ENCODE measurements at places on chromosomes 1 and 21. TPM values are rescaled to one million over a fixed set of nuclear protein-coding genes. Genes with fewer than 3 reads are reported as not detected.

GRCh38 chr21:45975020-45975666 is 6.4 kb upstream of the COL6A1 start:
- DNase-seq, result no peak

DNA sequence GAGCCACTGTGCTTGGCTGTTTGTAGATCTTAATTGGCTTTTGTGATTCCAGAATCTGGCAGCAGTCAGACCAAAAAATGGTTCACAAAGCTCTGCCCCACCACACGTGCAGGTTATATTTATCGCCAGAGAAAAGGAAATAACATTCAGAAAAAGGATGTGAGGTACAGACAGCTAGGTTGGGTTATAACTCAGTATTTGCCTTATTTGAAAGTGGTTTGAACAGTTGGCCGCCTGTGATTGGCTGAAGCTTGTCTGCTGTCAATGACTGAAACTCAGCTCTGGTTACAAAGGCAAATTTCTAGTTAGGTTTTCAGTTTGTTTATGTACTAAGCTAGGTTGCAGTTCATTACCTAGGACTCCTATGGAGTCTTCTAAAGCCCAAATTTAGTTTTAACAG is 9.6 kb downstream of the SH3BGR start:
- DNase-seq, result no peak

DNA sequence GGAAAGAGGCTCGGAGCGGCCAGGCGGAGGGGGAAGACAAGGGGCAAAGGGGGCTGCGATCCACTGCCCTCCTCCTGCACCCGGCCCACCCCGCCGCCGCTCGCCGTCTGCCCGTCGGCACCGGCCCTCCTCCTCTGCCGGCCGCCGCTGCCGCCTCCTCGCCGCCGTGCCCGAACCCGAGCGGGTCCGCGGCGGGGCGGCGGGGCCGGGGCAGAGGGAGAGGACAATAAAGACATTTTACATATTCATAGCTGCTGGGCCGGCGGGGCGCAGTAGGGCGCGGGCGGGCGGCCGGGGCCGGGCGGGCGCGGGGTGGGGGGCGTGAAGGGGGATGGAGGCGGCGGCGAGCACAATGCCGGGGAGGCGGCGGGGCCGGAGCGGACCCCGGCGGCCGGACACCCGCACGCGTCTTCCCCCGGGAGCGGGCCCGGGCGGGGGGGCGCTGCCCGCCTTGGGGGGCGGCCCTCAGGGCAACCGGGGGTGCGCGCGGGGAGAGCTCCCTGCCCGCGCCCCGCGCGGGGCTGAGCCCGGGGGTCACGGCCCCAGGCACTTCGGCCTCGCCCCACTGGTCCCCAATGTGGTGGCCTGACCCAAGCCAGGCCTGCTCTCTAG is 546 bp downstream of the POU2F1 start:
- no peak for DNase-seq

GRCh38 chr1:238406098-238406860 is 515.6 kb upstream of the ZP4 start:
- no peak for DNase-seq

DNA sequence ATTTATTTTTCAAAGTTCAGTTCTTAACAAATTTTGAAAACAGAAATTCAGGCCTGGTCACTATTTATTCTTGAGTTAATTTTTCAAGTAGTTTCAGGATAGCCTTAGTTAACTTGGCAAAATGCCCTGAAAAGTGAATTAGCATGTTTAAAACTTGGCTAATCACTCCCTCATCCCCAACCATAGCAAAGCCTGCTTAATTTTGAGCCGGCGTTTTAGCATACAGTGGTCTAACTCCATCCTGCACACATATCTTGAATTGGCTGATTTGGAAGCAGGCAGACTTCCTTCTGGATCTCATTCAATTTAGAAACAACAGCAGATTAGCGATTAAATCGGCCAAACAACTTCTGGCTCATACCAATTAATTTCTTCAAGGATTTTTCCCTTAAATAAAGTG is 439.2 kb downstream of the PTBP2 start:
- no peak for DNase-seq

- DNase-seq, result no peak
Measured at GRCh38 chr1:102732927-102733326, 375.4 kb downstream of the COL11A1 start.

GRCh38 chr1:244862354-244862698 is 2.0 kb downstream of the HNRNPU start:
- no peak for DNase-seq

DNA sequence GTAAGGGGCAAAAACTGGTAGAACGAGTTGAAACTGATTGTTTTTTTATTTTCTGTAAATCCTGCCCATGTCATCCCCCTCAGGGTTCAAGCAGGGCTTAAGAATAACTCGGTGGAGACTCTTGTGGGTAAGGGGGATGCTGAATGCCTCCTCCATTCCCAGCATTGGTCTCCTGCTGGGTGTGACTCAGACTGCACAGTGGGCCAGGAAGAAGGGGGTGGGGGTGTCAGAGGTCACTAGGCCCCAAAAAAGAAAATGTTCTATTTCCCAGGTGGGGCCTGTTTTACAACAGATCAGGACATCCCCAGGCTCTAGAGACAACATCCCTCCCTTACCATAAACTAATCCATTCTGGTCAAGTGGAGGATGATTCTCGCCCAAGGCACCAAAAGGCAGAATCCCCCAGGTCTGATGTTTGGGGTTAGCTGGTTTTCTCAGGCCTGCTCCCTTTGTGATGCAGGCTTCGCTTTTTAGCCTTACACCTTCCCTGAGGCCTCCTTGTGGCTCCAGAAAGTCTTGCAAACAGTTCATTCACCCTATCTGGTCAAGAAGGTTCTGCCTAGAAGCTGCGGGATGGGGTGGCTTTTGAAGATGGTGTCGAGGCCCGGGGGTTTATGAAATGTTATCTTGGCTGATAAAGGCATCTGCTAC is 10.7 kb upstream of the GRHL3 start:
- no peak for DNase-seq

DNA sequence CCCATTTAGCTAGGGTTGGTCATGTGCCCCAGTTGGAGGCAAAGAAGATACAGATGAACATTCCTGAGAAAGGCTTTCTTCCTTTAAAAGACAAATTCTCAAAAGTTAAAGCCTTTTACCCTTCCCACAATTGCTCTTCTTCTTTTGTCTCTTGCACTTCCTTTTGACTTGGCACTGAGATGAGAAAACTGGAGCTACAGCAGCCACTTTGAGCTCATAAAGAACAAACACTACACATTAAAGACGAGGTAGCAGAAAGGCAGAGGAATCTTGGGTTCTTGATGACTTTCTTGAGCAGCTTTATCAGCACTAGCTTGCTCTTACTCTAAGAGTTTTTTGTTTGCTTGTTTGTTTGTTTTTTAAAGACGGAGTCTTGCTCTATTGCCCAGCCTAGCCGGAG is 92.2 kb downstream of the DAB1 start:
- no peak for DNase-seq

GRCh38 chr1:8166406-8166805 is 140.3 kb upstream of the ERRFI1 start:
- peak; percentile 93 for DNase-seq

GRCh38 chr21:36804874-36805611 is 106.1 kb downstream of the SIM2 start:
- peak; percentile 30 for DNase-seq

- no peak for DNase-seq
Measured at GRCh38 chr1:201459775-201460174, 9.2 kb downstream of the PHLDA3 start.

GRCh38 chr1:216325946-216326345 is 97.3 kb downstream of the USH2A start:
- no peak for DNase-seq

GRCh38 chr1:203519053-203519840 is 25.3 kb downstream of the OPTC start:
- no peak for DNase-seq

GRCh38 chr1:103177108-103177775 is 68.9 kb upstream of the COL11A1 start:
- no peak for DNase-seq

DNA sequence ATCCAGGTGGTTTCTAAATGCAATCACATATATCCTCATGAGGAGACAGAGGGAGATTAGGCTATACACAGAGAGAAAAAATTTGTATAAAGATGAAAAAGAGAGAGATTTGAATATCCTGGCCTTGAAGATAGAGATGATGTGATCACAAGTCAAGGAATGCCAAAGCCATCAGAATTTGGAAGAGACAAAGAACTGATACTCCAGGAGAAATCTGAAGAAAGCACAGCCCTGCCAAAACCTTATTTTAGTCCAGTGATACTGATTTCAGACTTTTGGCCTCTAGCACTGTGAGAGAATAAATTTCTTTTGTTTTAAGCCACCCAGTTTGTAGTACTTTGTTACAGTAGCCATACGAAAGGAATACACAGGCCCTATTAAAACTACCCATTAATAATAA is 33.4 kb downstream of the DOCK7 start:
- no peak for DNase-seq

DNA sequence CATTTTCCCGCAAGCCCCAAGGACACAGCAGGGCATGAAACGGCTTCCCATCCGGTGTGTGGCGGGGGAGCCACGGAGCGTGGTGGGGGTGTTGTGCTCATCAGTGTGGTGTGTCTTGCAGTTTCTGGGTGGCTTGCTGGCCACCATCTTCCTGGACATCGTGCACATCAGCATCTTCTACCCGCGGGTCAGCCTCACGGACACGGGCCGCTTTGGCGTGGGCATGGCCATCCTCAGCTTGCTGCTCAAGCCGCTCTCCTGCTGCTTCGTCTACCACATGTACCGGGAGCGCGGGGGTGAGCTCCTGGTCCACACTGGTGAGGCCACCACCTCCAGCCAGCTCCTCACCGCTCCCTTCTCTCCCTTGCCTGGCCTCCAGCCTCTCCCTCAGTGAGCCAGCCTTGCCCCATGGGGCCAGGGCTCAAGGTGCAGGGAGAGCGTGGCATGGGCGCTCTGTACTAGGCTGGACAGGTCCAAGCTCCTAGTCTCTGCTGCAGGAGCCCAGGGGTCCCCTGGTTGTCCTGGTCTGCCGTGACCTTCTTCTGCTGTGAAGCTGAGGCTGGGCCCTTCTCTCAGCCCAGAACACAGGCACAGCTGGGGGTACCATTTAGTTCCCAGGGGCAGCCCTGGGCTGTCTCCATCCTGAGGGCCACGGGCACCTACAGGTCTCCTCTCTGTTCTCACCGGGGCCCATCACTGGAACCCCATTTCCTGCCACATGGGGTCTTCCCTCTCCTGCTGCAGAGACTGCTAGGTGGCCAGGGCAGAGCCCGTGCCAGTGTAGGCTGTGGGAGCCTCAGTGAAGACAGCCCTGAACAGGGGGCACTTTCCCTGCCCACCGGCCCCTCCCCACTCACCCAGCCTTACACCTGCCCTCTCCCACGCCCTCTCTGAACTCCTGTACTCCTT is 12.6 kb downstream of the AGTRAP start:
- DNase-seq, result no peak

DNA sequence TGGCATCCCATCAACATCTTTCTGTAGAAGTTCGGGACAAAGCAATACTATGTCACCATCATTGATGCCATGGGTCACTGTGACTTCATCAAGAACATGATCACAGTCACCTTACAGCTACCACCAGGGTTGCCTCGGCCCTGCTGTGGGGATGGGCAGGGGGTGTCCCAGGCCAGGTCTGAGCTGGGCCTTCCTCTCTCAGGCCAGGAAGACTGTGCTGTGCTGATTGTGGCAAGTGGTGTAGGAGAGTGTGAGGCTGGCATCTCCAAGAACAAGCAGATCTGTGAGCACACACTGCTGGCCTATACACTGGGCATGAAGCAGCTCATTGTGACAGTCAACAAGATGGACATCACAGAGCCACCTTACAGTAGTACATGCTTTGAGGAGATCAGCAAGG is 20.9 kb upstream of the RPL11 start:
- DNase-seq, result no peak

DNA sequence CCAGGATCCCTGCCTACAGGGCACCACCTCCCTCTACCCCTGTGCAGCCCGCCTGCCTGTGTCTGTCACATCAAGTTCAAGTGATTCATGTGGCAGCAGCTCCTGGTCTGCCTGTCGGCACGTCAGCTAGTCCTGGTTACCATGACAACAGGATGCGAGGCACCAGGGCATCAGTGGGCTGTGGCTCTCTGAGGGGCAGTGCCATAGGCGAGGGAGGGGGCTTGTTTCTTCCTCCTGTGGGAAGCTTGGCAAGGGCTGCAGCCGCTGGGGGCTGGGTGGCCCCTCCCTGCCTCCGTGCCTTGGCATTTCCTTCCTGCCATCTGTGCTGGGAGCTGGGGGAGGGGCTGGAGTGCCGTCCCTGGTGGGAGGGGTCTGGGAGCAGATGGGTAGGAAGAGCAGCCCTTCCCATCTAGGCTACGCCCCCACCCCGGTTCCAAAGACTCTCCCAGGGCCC is 43.1 kb downstream of the FOXO6 start:
- peak; percentile 72 for DNase-seq

- DNase-seq, result no peak
Measured at GRCh38 chr1:183003203-183003602, 20.0 kb upstream of the LAMC1 start.

DNA sequence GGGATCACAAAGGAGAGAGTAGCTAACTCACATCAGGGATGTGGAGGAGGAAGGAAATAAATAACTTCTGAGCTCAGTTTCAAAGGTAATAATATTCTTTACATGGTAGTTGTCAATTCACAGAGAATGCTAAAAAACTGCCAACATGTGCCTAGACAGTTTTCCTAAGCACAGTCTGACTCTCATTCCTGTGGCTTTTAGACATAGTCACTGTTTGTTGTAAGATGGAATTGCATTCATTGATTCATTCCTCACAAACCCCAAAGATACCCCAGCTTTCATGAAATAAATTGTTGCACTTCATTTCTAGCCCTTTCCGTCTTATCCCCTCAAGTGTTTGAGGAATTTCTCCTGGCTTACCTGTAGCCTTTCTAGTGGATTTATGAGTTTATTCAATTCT is 263.9 kb downstream of the NTNG1 start:
- DNase-seq, result no peak

GRCh38 chr1:84961316-84961715 is 35.6 kb downstream of the MCOLN2 start:
- no peak for DNase-seq

GRCh38 chr1:74357150-74357549 is 122.0 kb downstream of the TNNI3K start:
- no peak for DNase-seq

DNA sequence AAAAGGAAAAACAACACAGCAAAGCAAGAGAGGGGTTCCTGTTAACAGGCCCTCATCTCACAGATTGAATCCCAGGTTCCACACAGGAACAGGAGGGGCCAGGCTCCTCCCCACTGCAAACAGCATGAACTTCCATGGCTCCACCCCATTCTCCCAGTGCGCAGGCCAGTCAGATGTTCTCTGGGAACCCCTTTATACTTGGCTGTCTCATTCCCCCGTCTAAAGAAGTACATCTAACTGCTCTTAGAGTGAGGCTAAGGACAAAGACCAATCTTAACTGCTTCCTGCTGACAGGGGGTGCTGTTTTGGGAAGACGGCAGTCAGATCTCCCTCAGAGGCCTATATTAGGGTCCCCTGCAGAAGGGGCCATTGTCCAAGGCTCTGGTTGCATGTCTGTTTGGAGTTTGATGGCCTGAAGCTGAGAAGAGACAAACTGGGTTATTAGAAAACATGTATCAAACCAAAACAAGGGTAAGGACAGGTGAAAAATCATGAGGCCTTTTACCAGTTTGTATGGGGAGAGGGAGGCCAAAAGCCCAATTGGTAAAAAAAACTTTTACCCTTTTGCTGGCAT is 10.5 kb upstream of the NASP start:
- no peak for DNase-seq

Gene COL6A1
- total RNA-seq, result 83.0 TPM

Gene KRTAP12-2
- not detected for total RNA-seq

Gene LDLRAD1
- total RNA-seq, result not detected

Gene FOXD2
- 3.3 TPM for total RNA-seq

Gene TMPRSS3
- not detected for total RNA-seq

Gene PCBP3
- 4.0 TPM for total RNA-seq

Gene CATSPERE
- total RNA-seq, result not detected

Gene MTARC2
- total RNA-seq, result not detected

Gene CNIH3
- total RNA-seq, result 3.9 TPM

Gene CD84
- not detected for total RNA-seq

Gene ACTA1
- not detected for total RNA-seq

Gene OR2T29
- total RNA-seq, result not detected

Gene KCNA2
- not detected for total RNA-seq

Data from G401 (cell line).